Foreskin melanocyte (primary cell): ENCODE measurements at places on chromosomes 6 and 20.

GRCh38 chr6:169162752-169163407, 90.8 kb downstream of the THBS2 start:
- peak; percentile 77 for DNase-seq

GRCh38 chr6:128235556-128235955, 284.8 kb downstream of the PTPRK start:
- no peak for DNase-seq

DNA sequence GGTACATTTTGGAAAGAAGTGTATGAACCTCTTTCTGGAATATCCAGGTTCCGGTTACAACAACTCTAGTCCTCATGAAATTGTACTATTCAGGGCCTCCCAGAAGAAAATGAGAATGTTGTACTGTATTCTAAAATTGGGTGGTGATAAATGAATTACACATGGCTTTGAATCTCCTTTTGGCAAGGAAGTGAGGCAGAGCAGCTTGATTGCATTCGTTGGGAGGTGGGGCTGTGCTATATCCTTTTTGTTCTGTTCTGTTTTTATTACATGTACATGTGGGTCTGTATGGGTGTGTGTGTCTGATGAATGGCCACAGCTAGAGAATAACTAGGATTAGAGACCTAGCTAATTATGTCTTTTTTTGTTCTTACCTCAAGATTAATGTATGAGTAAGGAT, 37.8 kb upstream of the SNRPB2 start:
- no peak for DNase-seq

- no peak for DNase-seq
These were observed 123.7 kb upstream of the MCHR2 start for GRCh38 chr6:100117680-100118079.

- peak; percentile 13 for DNase-seq
These were observed 9.5 kb downstream of the AHI1 start for GRCh38 chr6:135488023-135488422.

DNA sequence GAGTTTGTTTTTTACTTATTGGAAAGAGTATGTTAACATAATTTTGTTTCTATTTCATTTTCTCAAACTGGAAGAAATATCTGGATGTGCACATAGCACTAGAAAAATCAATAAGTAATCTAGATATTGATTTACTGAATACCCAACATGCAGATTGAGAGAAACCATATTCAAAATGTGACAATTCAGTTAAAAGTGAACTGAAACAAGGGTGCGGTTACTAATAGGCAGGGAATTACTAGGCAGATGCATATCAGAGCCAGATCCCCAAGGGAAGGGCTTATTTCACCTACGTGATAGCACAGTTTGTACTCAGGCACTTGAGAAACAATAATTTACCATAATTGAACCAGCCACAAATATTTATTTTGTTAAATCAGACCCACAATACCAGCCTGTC, 493.1 kb upstream of the FLRT3 start:
- DNase-seq, result no peak

- DNase-seq, result no peak
These were observed 46.0 kb downstream of the TFEB start for GRCh38 chr6:41689171-41690008.

DNA sequence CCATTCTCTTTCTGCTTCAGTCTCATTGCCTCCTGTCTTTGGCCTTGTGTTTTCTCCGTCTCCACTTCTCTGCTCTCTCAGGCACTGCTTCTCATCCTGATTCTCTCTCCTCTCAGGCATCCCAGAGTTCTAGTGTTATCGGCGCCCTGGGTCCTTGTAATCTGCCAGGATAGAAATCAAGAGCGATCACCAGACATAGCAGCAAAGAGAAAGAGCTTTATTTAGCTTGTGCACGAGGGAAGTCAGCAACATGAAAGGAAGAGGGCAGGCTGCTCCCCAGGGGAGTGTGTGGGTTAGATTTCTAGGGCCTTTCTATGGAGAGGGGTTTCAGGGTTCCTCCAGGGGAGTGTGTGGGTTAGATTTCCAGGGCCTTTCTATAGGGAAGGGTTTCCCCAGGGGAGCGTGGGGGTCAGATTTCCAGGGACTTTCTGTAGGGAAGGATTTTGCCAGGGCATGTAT, 32.5 kb downstream of the SUN5 start:
- peak; percentile 29 for DNase-seq

DNA sequence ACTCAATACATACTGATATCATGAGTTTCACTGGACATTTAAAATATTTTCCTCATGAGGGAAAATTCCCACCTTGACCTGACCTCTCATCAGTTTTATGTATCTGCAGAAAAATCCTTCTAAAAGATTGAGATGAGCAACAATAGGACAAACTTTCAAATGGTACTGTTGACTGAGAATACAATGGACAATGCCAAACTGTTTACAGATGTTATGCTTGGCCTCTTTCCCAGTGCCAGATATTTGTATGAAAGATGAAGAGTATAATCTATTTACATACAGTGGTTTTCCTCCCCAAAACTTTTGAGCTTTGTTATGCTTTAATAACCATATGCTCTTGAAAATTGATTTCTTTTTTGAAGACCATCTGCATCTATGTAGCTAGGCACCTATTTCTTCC, 245.1 kb upstream of the RSPO3 start:
- DNase-seq, result peak; percentile 18

DNA sequence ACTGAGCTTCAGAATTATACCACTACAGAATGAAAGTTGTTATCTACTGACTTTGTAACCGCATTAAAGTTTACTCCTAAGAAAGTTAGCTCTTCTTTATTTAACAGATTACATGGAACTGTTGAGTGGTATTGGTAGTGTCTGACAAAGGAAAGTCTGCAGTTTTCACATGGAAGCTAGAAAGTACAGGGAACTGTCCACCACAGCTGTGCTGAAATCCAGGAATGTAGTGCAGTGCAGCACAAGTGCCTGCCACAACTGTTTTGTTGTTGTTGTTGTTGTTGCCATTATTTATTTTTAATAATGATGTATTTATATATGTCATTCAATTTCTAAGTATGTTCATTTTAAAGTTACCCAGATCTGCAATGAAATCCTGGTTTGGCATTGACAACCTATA, 464.9 kb downstream of the TBC1D32 start:
- no peak for DNase-seq

DNA sequence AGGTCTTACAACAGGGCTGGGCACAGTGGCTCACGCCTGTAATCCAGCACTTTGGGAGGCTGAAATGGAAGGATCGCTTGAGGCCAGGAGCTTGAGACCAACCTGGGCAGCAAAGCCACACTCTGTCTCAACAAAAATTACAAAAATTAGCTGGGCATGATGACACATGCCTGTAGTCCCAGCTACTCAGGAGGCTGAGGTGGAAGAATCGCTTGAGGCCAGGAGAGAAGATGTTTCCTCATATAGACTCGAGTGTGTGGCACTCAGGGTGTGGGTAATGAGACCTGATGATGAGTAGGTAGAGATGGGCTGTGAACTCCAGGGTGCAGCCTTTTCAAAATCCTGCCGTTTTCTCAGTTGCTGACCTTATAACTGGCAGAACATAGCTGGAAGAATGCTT, 125.3 kb upstream of the FOXO3 start:
- DNase-seq, result no peak

DNA sequence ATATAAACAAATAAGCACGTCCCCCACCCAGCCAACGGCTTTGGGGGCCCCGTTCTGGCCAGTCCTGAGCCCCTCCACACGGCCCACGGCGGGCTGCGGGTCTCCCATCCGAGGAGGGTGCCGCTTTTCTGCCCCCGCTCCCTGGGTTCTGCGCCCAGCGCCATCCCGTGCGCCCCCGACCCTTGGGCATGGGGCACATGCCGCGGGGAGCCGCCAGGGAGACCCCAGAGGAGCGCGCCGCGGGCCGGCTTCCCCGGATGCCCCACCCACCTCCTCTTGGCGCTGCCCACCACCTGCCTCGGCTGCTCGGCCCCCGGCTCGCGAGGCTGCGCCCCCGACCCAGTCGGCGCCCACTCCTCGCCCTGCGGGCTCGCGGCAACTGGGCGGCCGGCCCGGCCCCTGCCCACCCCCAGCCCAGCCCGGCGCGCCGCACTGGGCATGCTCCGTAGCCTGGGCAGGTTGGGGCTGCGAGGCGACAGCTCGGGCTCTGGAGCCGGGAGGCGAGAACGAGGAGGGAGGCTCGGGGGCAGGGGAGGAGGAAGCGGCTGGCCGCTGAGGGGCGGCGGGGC, 570 bp upstream of the PLCB4 start:
- no peak for DNase-seq

GRCh38 chr6:7891078-7891872, 19.3 kb downstream of the TXNDC5 start:
- DNase-seq, result no peak

DNA sequence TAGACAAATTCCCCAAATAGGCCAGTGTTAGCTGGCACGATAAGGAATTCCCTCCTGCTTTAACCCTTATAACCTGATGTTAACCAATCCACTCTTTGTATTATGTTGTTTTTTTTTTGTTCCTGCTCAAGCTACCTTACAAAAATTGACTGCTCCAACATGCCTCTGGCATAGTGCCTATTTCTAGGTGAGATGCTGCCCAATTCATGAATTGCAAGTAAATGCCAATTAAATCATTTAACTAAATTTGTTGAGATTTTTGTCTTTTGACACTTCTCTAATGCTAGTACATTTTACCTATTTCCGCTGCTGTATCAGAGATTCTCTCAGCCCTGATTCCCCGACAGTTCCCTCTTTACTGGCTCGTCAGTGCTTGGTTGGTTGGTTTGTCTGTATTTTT, 66.5 kb downstream of the HECA start:
- DNase-seq, result no peak

DNA sequence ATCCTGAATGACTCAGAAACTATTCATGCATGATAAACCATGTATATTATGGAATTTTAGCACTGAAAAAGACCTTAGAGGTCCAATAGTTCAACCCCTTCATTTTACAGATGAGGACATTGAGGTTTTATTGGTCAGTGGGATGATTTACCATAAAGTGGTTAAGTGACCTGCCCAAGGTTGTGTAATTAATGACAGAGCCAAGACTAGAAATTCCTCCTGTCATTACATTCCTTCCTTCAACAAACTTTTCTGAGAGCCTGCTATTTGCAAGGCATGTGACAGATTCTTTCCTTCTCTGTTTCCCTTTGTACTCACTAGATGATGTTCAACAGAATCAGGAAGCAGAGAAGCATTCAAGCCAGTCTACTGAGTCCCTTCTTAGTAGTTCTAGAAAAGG, 170.7 kb upstream of the KCNK16 start:
- peak; percentile 14 for DNase-seq
